ENCODE measurements at places on chromosomes 11 and 22.

DNA sequence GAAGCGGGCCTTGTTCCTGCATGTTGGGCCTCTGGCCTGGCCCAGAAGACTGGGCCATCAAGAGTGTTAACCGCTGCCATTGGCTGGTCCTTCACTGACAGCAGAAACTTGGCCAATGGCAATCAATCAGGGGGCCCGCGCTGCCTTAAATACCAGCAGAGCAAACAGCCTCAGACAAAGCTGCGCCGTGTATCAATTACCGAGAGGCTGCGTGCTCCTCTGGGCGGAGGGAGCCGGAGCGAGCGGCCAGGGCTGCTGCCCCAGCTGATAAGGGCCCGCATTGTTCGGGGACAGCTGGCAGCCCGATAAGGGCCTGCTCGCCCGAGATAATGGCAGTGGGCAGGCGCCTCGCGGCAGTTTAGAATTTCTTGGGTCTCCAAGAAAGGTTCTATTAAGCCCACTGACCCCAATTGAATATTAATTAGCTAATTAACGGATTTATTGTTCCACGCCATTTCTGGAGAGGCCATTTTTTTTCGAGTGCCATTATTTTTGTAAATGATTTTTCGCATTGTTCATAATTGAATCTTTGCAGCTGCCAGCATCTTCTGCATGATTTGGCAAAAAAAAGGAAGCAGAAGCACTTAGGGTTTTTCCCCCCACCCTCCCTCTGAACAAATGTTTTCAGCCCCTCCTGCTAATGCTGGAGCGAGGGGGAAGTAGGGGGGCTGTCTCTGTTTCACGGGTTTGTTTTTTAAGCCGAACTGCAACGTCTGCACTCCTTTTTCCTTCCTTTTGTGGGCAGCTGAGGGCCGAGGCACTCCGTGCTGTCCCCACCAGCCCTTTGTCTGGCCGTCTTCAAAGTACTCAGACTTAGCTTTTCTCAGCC is 37.6 kb upstream of the RIC3 start:
- DNase-seq = no peak

DNA sequence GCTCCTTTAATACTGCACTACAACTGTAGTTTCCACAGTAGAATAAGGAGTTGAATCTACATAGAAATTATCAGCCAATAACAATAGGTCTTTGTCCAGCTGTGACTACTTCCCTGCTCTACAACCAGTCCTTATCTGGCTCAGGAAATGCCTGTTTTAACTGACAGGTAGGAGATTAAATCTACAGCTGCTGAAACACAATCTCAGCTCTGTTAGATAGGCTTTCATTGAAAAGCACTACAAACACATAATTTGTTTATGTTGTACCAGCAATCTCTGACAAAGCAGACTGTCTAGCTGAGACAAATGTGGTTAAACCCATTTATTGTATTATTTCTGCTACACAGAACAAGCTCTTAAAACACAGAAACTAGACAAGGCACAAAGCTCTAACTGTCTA is 230.0 kb downstream of the SOX6 start:
- no peak for DNase-seq

- no peak for DNase-seq
Measured at GRCh38 chr22:23119494-23120414, 22.0 kb downstream of the RSPH14 start.

DNA sequence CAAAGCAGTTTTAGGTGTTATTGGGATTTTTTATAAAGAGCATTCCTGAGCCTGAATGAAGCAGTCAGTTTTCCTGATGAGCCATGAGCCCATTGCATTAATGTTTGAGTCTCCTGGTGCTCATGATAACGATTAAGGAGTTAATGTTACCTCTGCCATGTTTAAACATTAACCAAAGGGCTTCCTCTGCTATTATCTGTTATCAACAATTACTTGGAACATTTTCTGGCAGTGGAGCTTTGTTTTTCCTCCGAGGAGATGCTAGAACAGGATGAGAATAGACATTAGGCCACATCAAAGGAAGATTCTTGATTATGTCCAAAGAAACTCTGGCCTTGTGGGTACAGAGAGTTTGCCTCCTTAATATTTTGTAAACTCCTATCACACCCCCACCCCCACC is 49.9 kb downstream of the ZNRF3 start:
- DNase-seq = no peak

DNA sequence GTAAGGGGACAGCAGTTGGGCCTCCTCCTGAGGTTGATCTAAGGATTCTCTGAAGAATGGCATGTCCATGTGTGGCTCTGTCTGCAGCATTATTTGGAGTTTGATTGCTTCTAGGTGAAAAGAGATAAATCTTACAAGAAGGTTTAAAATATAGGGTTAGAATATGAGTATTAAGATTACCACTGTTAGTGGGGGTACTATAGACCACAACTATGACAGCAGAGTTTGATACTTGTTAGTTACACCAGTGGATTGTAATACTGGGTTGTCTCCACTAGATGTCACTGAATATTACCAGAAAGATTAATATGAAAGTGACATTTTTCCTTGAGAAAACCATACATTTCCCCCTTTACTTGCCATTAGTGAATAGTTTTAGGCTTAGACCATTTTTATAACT is 47.9 kb downstream of the ZNF280B start:
- DNase-seq = no peak
